ENCODE measurements at places on chromosomes 11 and 22.

GRCh38 chr11:120186456-120186773 lies 24.4 kb upstream of the OAF start:
- DNase-seq: no peak

DNA sequence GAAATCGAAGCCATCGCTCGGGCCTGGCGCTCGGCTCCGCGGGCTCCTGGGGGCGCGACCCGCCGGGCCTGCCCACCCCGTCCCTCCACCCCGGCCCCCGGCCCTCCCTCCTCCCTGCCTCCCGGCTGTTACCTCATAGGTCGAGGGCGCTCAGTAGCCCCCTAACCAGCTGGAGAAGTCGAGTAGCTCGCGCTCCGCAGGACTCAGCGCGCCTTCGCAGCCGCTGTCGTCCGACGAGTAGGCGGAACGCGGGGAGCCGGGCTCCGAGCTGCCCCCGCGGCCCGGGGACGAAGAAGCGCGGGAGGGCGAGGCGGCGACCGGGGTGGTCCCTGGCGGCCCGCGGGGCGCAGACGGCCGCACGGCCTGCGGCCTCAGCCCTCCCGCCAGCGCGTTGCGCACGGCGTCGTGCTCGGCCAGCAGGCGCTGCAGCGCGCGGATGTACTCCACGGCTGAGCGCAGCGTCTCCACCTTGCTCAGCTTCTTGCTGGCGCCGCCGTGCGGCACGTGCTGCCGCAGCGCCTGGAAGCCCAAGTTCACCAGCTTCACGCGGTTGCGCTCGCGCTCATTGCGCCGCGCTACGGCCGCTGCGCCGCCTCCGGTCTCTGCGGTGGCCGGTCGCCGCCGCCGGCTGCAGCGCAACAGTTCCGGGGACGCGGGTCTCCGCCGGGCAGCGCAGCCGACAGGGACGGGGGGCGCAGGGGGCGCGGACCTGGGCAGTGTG lies 627 bp downstream of the ASCL2 start:
- peak; percentile 31 for DNase-seq

- no peak for DNase-seq
Observed at GRCh38 chr11:72625691-72626413, 48.4 kb downstream of the PDE2A start.

- no peak for DNase-seq
Observed at GRCh38 chr11:119791701-119792151, 62.7 kb upstream of the NECTIN1 start.

GRCh38 chr11:130101661-130102060 lies 32.0 kb downstream of the APLP2 start:
- no peak for DNase-seq

- no peak for DNase-seq
Observed at GRCh38 chr22:32073262-32073661, 30.2 kb downstream of the SLC5A1 start.

- peak; percentile 82 for DNase-seq
Observed at GRCh38 chr11:944711-945470, 19.2 kb downstream of the AP2A2 start.

DNA sequence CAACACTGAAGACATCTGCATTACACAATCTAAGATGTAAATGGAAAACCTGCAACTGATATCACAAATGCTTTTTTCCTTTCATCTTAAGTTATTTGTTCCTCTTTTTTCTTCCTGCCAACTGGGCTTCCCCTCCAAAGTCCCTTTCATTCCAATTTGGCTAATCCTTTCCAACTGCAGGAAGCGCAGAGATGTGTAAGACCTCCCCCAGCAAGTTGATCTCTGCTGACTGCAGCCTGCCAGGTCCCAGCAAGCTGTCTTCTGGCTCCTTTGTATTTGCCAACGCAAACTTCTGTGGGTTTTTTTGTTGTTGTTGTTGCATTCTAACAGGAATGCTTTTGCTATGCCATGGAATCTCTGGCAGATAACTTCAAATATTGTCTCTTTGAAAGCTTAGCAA lies 38.5 kb upstream of the LRRC4C start:
- no peak for DNase-seq

GRCh38 chr11:68441466-68442230 lies 18.9 kb upstream of the PPP6R3 start:
- peak; percentile 54 for DNase-seq

- no peak for DNase-seq
Observed at GRCh38 chr11:13378316-13378715, 84.7 kb downstream of the BTBD10 start.

DNA sequence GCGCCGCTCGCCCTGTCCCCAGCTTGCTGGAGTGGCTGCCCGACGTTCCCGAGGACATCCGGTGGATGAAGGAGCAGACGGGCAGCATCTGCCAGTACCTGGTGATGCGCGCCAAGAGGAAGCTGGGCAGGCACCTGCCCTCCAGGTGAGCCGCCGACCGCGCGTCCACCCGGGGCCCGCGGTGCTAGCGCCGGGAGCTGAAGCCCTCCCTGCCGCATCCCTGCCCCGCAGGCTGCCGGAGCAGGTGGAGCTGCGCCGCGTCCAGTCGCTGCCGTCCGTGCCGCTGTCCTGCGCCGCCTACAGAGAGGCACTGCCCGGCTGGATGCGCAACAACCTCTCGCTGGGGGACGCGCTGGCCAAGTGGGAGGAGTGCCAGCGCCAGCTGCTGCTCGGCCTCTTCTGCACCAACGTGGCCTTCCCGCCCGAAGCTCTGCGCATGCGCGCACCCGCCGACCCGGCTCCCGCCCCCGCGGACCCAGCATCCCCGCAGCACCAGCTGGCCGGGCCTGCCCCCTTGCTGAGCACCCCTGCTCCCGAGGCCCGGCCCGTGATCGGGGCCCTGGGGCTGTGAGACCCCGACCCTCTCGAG lies 3.3 kb upstream of the CRACR2B start:
- no peak for DNase-seq

GRCh38 chr22:37552524-37553163 lies 7.6 kb upstream of the CDC42EP1 start:
- DNase-seq: peak; percentile 74

DNA sequence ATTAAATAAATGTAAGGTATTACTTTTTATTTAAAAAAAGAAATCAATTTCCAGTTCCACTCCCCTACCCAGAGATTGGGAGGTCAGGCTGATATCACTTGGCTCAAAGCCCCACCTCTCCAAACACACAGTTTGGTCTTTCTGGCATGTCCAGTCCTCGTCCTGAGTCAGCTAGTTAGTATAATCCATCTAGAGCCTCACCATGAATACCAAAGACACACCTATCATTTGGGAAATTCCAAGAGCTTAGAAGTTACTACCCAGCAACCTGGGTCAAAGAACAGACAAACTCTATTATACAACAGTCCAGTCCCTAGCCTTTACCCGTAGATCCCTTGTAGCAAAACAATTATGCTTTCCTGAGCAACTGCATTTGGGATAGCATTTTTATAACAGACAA lies 9.4 kb downstream of the TREH start:
- no peak for DNase-seq

DNA sequence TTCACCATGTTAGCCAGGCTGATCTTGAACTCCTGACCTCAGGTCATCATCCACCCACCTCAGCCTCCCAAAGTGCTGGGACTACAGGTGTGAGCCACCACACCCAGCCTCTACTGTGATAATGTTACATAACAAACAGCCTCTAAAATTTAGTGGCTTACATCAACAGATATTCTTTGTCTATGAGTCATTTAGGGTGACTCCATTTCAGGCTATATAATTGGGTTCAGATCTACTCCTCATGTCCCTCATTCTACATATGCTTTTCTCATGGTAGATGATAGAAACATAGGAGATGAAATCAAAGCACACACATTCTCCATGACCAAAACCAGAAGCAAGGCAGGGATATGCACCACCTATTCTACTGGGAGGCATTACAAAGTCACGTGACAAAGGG lies 72.7 kb downstream of the SIK2 start:
- DNase-seq: no peak

DNA sequence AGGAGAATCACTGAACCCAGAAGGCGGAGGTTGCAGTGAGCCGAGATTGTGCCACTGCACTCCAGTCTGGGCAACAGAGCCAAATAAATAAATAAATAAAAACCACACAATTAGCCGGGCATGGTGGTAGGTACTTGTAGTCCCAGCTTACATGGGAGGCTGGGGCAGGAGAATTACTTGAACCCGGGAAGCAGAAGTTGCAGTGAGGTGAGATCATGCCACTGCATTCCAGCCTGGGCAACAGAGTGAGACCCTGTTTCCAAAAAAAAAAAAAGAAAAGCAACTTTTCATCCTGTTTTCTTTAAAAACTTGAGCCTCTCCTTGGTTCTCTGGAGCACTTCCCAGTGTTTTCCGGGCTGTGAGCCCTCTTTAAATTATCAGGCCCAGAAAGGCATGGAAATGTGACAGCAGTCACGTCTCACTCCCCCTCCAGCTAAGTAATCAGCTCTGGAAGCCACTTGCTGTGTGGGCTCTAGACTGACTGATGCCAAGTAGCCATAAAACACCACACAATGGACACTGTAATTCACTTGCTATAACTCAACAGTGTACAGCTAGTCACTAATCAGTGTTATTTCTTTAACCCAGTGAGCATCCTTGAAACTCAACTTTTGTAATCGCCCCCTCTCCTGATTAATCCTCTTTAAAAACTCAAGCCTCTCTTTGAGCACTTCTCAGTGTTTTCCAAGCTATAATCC lies 13.0 kb upstream of the MCHR1 start:
- no peak for DNase-seq

DNA sequence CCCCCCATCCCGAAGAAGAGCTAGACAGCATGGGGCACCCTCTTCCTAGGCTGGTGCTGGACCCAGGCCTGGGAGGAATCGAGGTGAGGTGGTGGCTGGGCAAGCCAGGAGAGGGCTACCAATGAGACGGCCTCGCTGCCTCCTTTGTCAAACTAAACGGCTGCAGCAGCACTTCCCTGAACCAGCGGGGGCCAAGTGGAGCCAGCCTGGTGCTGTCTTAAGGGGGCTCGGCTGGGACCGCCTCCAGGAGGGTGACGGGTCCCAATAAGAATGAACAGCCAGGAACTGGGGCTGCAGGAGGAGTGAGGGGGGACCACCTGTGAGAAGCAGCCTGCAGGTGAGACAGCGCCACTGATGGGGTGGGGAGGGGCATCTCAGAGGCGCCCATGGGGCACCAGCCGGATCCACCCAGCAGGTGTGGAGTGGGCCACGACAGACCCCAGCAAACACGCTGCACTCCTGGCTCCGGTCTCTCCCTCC lies 17.1 kb downstream of the IFT27 start:
- no peak for DNase-seq

- DNase-seq: no peak
Observed at GRCh38 chr11:87284306-87284705, 246.6 kb downstream of the TMEM135 start.

DNA sequence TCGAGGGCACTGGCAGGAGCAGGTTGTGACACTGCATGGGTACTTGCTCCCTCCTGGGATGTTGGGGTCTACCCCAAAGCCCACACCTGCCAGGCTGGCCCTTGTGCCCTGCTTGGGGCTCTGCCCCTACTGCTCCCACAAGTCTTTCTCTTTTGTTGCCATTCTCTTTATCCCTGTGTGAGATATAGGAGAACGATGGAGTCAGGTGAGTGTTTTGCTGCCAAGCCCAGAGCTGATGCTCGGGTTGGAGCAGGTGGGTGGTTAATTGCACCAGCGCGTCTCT lies 292.6 kb downstream of the TBC1D22A start:
- no peak for DNase-seq

DNA sequence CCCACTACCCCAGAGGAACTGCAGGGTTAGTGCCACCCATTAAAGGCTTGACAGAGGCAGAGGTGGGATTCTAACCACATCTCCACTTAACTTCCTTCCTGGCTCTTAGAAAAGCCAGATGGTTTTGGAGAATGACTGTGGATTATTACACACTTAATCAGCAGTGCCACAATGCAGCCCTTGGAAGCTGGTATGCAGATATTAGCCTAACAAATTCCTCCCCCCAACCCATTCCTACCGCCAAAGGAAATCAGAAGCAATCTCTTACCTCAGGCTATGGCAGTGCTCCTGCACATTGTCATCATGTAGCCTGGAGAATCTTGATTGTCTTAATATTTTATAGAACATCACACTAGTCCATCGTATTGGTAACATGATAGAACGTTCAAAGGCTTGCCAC lies 23.2 kb upstream of the NRGN start:
- no peak for DNase-seq

DNA sequence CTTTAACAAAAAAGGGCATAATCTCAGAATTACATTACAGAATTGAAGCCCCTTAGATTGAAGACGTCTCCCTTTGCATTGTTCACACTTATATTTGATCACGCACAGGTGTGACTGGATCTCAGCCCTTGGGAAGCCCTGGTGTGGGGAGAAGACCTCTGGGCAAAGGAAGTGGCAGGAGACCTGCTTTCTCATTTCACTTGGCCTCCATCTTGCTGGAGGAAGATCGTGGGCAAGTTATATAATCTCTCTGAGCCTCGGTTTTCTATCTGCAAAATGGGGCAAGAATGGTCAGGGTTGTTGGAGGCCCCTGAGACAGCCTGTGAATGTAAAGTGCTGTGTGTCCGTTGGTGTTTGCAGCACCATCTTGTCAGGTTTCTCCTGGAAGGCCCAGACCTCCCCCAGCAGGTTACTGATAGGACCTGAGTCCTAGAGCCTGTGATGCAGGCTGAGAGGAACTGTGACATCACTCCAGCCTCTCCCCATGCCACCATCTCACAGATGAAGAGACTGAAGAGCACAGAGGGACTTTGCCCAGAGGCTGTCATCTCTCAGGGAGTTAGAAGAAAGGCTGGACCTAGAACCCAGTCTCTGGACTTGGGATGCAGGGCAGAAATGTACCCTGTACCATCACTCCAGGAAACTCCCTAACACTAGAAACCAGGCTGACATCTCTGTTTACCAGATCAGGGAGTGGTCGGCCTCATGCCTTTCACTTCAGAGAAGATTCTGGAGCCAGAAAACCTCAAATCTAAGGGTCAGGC lies 1.1 kb upstream of the APOA1 start:
- no peak for DNase-seq

Data from HAP-1 (cell line).